ENCODE measurements at places on chromosomes 11 and 22. TPM values are rescaled to one million over a fixed set of nuclear protein-coding genes. Genes with fewer than 3 reads are reported as not detected.

CDC42BPG gene
- 6.8 TPM for polyA plus RNA-seq

GRCh38 chr22:41308544-41308947 lies 7.2 kb downstream of the ZC3H7B start:
- DNase-seq = no peak

- DNase-seq = no peak
Observed at GRCh38 chr22:17960011-17960410, 64.3 kb downstream of the MICAL3 start.

- DNase-seq = no peak
Observed at GRCh38 chr11:8373519-8374432, 110.1 kb upstream of the LMO1 start.

DNA sequence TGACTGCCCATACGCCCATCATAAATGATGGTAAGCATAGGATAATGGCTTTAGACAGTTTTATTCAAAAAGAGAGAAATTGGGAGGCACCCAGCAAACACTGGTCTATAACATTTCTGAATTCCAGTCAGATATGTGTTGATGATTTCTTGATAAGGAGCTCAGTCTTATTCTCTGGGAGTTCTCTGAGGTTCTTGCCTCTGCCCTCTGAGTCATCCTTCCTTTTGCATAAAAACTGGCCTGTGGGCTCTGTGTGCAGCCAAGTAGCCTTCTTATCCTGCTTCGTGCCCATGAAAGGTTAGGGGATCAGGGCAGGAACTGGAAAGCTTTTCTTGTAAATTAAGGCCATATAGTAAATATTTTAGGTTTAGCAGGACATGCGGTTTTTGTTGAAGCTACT lies 48.9 kb downstream of the FAR1 start:
- no peak for DNase-seq

DNA sequence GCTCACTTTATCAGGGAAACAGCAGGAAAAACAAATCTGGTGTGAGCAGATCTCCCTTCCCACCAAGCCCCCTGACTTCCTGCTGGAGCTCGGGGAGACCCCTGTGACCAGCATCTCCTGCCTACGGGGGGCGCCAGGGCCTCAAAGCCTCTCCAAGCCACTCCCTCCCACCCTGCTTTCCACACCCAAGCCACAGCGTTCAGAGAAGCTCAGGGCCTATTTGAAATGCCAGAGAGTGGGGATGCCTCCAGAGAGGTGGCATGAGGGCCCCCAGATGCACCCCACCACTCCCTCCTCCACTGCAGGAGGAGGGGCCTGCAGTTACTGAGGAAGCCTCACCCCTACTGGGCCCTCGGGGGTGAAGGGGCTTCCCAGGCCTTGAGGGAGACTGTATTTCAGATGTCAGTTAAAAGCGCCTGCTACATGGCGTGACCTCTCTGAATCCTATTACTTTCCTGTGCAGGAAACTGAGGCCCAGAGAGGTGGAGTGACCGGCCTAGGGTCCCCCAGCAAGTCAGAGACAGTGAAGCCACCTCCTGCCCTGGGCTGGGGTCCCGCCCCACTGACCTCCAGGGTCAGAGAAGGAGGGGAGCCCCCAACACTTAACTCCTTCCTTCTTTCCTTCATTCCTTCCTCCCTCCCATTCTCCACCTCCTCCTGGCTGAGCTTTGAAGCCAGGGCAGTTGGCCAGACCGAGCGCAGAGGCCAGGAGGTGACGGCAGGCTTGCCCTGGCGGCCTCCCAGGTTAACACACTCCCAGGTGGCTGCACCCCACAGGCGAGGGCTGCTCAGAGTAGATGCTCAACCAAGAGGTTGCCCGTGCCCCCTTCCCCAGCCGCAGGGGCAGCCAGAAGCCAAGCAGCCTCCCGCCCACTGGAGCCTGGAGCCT lies 6.0 kb upstream of the CDKN1C start:
- no peak for DNase-seq
